ENCODE measurements at places on chromosomes 4 and X.

DNA sequence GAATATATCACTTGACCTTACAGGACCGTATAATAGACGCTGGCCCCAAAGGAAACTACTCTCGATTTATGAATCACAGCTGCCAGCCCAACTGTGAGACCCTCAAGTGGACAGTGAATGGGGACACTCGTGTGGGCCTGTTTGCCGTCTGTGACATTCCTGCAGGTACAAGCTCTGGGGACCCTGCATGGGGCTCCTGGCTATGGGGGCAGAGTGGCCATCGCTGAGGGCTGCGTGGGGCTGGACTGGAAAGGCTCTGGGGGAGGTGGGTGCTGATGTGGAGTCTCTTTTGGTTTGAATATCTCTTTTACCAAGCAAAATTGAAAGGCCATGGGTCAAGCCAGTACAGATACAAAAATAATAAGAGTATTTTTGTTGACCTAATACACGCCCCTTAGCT lies 33.9 kb downstream of the NELFA start:
- no peak for DNase-seq

GRCh38 chr4:8916906-8917305 lies 45.3 kb upstream of the HMX1 start:
- no peak for DNase-seq

- no peak for DNase-seq
These were observed 41.1 kb upstream of the DCAF8L1 start for GRCh38 chrX:28022371-28022770.

- DNase-seq, result no peak
These were observed 22.1 kb downstream of the ZRSR2 start for GRCh38 chrX:15812192-15812938.

Data from stimulated activated CD4-positive, alpha-beta T cell treated with anti-CD3 and anti-CD28 coated beads, Interleukin-1b, Interleukin-23, amount 100 ng/mL, for 24 hours (primary cell).